ENCODE measurements at places on chromosomes 3 and 15.

DNA sequence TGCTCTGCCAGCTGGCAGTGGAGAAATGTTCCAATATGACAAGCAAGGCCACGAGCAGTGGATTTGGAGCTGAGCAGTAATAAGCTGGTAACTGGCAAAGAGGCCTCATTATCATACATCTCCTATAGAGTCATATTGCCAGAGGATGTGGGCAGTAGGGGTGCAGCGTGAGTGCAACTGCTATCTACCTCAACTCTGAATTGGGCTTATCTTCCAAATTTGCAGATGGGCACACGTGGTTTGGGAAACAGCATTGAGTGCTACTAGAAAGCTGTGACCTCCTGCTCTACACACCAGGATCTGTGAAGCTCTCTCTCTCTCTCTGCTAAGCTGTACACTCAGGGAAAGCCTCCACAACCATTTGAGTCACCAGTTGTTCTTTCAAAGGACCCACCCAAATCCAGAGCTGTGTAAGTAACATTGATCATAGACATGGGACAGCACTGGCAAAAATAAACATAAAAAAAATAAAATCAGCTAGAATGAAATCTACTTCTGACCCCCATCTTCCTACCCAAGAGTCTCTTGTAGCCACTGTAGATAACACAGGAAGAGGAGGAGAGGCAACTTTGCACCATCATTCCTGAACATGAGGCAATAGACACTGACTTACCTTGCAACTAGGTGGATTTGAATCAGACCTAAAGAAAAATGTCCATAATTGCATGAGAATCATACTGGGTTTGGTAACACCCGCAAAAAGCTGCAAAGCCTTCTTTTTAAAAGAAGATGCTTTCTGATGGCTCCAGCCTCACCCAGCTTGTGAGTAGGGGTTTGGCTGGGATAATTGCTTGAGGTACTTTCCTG lies 82.9 kb upstream of the THBS1 start:
- H3K4me1 ChIP-seq: no peaks in the 10 kb centered on the region
- no peaks in the 10 kb centered on the region for H3K27me3 ChIP-seq
- H3K27ac ChIP-seq: no peak overlapping the region
- no peak for DNase-seq
- no peaks in the 10 kb centered on the region for H3K36me3 ChIP-seq

DNA sequence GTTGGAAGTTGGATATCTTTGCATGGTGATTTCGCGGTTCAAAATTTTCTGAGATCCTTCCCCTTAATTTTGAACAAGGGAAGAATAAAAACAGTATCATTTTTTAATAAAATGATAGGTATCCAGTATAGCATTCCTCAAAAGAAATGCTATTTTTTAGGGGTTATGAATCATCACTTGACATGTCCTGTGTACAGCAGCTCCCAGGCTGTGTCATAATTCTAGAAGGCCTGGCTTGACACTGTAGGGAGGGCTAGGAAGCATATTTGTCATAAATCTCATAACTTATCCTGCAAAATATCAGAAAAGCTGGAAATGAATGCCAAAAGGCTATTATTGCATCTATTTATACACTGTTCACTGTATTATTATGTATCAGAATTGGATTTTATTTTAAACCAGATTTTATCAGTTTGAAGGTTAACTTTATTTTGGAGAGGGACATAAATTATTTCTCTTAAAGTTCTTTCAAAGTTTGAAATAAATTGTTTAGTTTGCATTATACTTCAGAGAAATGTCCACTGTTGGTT lies 539.1 kb upstream of the ROBO2 start:
- H3K4me3 ChIP-seq: no peak overlapping the region
- no peak for DNase-seq
- no peaks in the 10 kb centered on the region for H3K4me1 ChIP-seq
- H3K27me3 ChIP-seq: no peaks in the 10 kb centered on the region

GRCh38 chr3:31839144-31839917 lies 141.7 kb downstream of the OSBPL10 start:
- H3K36me3 ChIP-seq: no peaks in the 10 kb centered on the region
- no peak overlapping the region for H3K27ac ChIP-seq
- no peak for DNase-seq
- no peak overlapping the region for H3K4me3 ChIP-seq
- no peaks in the 10 kb centered on the region for H3K27me3 ChIP-seq

GRCh38 chr15:63582718-63583426 lies 14.3 kb upstream of the FBXL22 start:
- DNase-seq: no peak
- H3K27me3 ChIP-seq: no peaks in the 10 kb centered on the region
